ENCODE measurements at places on chromosomes 4 and X.
A peak's percentile ranks its signal among the peaks of the same experiment; 100 is the strongest.

- H3K36me3 ChIP-seq, result no peaks in the 10 kb centered on the region
- no peak overlapping the region for H3K27ac ChIP-seq
Observed at GRCh38 chr4:44160776-44161367, 287.7 kb downstream of the KCTD8 start.

DNA sequence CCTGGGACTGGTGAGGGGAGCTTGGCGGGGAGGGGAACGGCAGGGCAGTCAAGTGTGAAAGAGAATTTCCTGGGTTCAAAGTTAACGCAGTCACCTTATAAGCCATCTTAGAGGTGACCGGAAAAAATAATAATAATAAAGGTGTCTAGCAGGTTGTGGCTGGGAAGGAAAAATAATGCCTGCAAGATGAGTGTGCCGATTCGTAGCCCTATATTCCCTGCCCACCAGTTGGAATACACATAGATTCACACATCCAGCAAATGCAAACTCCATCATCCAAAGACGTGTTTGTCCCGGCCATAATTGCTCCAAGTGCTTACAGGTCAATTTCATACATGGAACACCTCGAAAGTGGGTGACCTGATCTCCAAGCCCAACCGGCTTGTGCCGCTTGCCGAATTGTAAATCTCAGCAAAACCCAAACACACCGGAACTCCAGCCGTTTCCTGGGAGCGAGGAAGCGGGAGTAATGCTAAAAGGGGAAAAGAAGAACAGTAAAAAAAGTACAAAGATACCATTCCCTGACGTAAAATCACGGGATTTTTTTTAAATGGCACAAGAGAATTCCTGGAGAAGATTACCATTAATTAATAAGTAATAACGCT is 1.3 kb upstream of the FAT1 start:
- peak; percentile 35 for DNase-seq
- peak overlapping the region; percentile 78 for H3K4me3 ChIP-seq
- peak overlapping the region; percentile 88 for H3K27ac ChIP-seq
- H3K36me3 ChIP-seq, result 0 out of 2 replicates have a peak, but pooled peaks cover 4% of the 10 kb centered on the region
- no peaks in the 10 kb centered on the region for H3K27me3 ChIP-seq

DNA sequence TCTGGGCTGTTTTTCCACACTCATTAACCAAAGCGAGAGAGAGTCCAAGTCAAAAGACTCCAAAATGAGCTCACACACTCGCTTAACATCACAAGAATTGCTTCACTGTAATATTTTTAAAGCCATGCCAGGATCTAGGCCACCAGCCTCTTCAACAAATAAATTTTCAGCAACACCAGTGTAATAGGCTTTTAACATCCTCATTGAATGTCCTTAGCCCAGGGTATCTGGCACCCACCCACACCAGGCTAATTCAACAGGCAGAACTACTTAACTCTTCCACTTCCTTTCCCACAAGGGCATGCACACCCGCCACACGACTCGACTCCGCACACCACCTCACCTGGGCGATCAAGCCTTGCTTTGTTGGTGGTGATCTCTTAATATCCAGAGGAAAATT is 34.2 kb downstream of the FAT1 start:
- DNase-seq, result no peak
- H3K36me3 ChIP-seq, result peaks cover 7% of the 10 kb centered on the region
- no peak overlapping the region for H3K27ac ChIP-seq
- H3K4me3 ChIP-seq, result no peak overlapping the region
- H3K27me3 ChIP-seq, result no peaks in the 10 kb centered on the region

GRCh38 chr4:40960941-40961340 is 211.2 kb downstream of the NSUN7 start:
- no peaks in the 10 kb centered on the region for H3K4me1 ChIP-seq
- no peak overlapping the region for H3K27ac ChIP-seq
- no peak overlapping the region for H3K4me3 ChIP-seq
- no peak for DNase-seq
- H3K27me3 ChIP-seq, result no peaks in the 10 kb centered on the region
- peaks cover 2% of the 10 kb centered on the region for H3K36me3 ChIP-seq

DNA sequence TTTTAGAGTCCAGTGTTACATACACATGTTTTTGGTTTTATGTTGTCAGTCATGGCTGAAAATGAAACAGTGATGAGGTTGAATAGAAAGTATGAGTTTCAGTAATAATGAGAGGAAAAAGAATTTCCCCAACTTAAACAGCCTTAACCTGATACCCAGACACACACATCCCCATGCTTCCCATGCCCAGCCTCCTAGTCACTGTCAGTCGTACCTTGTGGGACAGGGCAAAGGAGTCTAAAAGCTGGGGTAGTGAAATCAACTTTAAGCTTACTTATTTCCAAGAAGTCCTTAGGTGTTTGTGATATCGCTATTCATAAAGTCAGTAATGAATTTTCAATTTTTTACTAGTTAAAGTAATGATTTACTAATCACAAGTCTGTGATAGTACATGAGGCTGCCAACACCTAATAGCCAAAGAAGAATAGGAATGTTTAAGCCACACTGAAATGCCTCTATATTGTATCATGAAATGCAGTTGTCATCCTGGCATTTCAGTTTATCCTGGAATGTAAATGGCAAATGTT is 24.3 kb upstream of the GPR34 start:
- H3K36me3 ChIP-seq, result no peaks in the 10 kb centered on the region
- no peak overlapping the region for H3K27ac ChIP-seq
- no peaks in the 10 kb centered on the region for H3K27me3 ChIP-seq
- no peak overlapping the region for H3K4me3 ChIP-seq
- no peak for DNase-seq

DNA sequence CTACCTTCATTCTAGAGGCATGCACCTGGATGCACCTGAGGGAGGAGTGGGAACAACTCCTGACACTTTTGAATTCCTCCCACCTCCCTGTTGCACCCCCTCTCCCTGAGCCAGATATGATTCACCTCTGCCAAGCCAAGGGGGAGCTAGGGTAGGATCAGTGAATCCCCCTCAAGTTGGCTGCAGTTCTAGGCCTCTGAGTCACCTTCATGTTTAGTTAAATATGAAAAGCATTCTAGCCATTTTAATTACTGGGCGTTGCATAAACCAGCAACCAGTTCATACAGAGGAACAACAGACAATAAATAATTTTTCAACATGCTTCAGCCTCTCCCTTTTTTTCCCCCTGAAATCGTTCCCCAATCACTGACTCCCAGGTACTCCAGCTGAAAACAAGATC is 1440.2 kb downstream of the ADGRL3 start:
- no peak overlapping the region for H3K4me3 ChIP-seq
- no peaks in the 10 kb centered on the region for H3K27me3 ChIP-seq
- no peak for DNase-seq

DNA sequence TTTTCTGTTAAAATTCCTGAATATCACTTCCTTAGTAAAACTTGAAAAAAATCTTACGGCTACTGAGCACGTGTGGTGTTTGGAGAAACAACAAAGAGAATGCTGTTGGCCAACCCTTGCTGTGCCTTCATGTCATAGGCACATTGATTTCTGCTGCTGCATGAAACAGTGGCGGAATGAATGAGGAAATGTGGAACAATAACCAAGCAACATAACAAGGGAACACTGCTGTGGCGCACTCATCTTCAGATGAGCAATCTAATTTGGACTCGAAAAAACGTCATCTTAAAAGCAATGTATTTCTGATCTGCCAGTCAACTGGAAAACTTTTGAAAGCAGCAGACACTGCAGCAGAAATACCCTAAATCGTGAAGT is 51.4 kb downstream of the PROM1 start:
- peaks cover 22% of the 10 kb centered on the region for H3K4me1 ChIP-seq
- no peak overlapping the region for H3K27ac ChIP-seq
- no peaks in the 10 kb centered on the region for H3K27me3 ChIP-seq
- DNase-seq, result no peak
- no peaks in the 10 kb centered on the region for H3K36me3 ChIP-seq

- peak; percentile 31 for DNase-seq
- no peaks in the 10 kb centered on the region for H3K36me3 ChIP-seq
- peaks cover 43% of the 10 kb centered on the region for H3K4me1 ChIP-seq
- no peak overlapping the region for H3K4me3 ChIP-seq
- H3K27ac ChIP-seq, result no peak overlapping the region
Observed at GRCh38 chr4:124940387-124940786, 227.9 kb upstream of the ANKRD50 start.
